NCI-H524 treated with DMSO at 0.1 percent for 48 hours (cell line): ENCODE measurements at places on chromosomes 11 and 22.

DNA sequence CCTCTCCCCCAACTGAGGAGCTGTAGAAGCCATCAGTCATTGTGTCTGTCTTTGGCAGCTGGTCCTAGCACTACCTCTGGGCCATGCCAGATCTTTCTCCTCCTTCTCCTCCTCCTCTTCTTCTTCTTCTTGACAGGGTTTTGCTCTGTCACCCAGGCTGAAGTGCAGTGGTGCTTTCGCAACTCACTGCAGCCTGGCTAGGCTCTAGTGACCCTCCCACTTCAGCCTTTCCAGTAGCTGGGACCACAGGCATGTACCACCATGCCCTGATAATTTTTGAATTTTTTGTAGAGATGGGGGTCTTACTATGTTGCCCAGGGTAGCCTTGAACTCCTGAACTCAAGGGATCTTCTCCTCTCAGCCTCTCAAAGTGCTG is 50.1 kb upstream of the SHANK2 start:
- DNase-seq = no peak

DNA sequence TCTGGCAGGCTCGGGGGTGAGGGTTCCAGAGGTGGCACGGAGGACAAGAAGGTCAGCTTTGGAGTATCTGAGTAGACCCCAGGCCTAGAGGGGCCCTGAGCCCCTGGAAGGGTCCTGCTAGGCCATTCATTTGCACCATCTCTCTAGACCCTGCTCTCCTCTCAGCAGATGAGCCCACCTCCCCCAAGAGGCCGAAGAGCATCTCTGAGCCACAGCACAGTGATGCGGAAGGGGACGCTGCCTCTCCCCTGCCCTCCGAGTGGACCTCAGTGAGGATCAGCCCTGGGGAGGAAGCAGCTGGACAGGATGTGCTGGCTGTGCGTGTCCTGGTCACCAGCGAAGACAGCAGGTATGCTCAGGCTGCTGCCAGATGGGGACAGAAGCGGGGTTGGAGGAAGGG is 101.6 kb upstream of the PARVA start:
- no peak for DNase-seq

DNA sequence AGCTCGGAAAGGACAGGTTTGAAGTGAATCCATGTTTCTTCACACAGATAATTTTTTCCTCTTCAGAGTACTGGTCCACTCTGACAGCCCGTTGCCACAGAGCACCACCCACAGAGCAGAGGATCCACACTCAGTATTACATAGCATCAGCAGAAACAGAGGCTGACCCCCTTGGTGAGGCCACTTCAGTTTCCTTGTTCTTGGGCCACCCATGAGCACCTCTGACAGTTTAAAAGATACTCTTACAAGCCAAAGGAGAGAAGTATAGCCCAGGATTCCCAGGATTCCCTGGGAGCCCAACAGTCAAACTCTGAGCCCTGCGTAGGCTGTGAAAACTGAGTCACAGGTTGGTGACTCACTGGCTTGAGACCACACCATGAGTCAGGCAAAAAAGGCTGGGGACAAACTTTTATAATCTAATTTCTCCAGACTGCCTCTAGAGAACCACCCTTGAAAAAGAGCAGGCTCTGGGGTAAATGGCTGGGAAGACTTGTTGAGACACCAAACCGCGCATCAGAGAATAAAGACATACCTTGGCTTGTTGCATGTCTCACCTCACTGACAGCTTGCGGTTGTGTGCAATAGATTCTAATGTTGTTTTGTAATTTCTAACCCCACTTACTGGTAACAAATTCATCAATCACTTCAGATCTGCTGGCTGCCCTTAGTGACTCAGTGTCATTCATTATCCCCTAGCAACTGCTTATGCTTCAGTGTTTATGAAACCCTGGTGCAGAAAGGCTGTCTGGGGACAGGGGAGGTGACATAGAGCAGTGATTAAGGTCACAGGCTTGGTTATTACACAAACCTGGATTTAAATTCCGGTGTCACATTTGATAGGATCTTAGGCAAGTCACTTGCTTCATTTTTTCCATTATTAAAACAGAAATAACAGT is 56.9 kb upstream of the PRSS23 start:
- DNase-seq = no peak

DNA sequence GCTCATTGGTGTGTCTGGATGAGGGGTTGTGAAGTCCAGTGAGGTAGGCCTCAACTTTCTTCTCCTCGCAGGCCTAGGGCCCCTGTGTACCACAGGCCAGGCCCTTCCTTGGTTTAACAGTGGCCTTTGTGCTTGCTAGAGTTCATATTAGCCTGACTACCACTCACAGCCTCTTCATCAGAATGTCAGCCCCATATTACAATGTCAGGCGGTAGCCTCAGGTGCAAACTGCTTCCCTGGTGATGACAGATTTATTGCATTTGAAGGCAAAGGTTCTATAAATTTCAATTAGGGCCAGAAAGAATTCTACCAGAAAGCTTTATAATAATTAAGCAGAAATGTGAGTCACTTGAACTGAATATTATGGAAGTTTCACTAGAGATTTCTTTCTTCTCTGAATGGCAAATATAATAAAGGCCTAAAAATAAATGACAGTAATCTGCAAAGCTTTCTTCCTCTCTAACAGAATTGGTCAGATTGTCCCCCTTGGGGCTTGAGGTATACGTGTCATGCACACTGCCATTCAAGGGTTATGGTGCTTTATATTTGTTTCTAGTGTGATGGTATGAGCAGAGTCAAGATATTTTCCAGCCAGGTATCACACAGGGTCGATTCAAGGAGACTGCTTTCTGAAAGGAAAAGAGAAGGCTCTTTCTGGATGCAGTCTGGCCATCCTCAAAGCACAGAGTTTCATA is 210.3 kb downstream of the CWF19L2 start:
- no peak for DNase-seq

DNA sequence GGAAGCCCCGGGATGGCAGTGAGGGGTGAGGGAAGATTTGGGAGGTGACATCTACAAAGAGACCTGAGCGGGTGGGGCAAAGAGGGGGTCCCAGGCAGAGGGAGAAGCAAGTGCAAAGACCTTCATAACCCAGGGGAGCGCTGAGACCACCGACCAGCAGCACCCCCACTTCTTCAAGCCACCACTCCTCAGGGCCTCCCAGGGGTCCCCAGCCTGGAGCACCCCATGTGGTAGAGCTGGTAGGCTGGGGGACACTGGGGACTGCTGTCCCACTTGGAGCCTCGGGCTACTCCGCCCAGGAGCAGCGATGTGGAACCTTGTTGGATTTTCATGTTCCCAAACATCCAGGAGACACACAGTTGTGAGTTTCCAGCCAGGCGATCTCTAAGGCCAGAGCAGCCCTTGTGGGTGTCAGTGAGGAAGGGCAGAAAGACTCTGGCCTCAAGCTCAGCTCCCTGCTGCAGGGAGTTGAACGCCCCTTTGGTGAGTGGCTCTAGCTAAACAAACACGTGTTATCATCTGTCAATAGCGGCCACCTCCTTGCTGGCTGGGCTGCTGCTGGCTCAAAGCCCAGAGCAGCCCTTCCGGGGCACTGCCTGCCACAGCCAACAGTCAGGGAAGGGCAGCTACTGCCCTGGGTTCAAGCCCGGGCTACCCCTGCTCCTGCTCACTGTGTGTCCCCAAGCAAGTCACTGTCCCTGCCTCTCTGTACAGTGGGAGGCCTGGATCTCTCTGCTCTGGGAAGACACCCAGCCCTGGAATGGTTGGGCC is 25.7 kb upstream of the CHKA start:
- no peak for DNase-seq

DNA sequence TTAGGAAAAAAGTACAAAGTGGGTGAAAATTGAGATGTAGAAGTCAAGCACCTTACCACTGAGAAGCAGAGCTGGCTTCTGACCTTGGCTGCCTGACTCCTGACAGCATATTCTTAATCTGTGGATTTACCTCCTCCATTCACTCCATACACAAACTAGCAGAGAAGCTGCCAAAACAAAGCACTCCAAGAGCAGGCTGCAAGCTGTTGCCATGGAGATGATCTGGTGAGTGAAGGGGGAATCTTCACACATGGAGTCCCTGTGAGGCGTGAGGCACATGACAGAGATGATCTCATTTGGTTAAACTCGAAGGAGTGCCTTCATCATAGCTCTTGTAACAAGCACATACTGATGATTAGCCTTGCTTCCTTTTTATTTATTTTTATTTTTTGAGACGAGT is 16.1 kb downstream of the COMMD9 start:
- DNase-seq = peak; percentile 72

GRCh38 chr11:65124480-65125196 is 2.5 kb downstream of the MRPL49 start:
- no peak for DNase-seq

GRCh38 chr11:61120706-61121191 is 18.5 kb downstream of the CD5 start:
- DNase-seq = no peak

DNA sequence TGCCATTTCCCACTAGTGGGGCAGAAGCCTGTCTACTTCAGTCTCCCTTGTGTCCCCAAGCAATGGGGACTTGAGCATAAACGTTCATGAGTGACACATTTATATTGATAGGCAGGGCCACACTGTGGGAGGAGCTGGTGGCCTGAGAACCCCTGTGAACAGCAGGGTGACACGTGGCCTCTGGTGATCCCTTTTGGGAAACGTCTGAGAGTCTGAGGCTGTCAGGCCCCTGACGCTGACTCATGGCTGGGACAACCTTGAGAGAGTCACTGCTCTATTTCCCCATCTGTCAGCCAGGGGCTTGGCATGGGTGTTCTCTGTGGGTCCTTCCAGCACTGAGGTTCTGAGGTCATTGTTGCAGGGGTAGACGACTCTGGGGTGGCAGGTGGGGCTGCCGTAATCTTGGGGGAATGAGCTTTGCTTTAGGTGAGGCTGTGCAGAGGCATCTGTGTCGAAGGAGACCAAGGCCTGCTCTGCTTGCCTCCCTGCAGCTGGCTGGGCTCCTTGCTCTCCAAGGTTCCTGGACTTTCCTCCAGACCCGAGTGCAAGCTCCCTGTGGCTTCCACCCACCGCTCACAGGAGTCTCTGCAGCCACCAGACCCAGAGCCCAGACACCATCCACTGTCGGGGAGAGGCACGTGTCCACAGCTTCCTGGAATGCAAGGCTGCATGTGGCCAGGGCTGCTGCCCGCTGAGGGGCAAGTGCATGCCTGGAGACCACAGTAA is 54.7 kb downstream of the SMIM38 start:
- DNase-seq = no peak

GRCh38 chr11:832529-833113 is at the start of gene CD151:
TSS of gene CD151 (plus strand) at chr11:832952. CDS start at chr11:836070, 3,118 bp downstream.
- DNase-seq = no peak

DNA sequence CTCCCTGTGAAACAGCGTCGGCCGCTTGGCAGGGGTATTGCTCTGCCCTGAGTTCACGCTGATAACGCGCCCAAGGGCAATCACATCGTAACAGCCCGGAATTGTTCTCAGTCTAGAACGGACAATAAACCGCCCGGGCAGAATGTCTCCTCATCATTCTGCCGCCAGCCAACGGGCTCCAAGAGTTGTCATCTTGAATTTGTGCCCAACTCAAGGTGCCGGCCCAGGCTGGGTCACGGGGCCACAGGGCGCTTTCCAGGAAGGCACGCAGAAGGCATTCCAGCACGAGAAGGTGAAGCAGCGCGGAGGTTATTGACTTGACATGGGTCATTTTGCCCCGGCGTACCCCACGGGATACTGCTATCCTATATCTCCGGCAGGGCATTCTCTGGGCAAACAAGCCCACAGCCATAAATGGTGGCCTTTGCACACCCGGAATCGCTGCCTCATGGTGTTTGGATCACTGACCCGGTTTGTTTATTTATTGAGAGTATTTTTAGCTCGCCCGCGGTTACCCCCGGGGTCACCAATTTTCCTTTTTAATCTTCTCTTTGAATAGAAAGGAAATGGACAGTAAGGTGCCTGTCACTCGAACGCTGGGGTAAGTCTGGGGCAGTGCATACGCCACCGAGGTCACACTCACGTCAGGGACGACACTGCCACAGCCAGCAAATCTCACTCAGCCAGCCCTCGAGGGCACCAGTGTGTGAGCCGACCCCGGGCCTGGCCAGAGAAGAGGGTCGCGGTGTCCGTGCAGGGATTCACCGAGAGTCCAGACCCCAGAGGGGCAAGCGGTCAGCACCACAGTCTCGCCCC is 72.4 kb upstream of the FGF3 start:
- no peak for DNase-seq

DNA sequence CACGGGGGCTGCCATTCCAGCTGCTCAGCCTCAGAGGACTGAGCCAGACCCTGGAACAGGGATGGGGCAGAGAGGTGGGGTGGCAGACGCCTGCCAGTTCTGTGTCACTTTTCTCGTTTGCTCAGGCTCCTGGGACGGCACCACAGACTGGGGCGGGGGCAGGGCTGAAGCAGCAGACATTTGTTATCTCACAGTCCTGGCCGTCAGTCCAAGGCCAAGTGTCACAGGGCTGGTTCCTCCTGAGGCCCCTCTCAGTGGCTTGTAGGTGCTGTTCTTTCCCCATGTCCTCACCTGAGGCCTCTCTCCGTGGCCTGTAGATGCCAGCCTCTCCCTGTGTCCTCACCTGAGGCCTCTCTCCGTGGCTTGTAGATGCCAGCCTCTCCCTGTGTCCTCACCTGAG is 24.7 kb downstream of the TPCN2 start:
- DNase-seq = no peak

DNA sequence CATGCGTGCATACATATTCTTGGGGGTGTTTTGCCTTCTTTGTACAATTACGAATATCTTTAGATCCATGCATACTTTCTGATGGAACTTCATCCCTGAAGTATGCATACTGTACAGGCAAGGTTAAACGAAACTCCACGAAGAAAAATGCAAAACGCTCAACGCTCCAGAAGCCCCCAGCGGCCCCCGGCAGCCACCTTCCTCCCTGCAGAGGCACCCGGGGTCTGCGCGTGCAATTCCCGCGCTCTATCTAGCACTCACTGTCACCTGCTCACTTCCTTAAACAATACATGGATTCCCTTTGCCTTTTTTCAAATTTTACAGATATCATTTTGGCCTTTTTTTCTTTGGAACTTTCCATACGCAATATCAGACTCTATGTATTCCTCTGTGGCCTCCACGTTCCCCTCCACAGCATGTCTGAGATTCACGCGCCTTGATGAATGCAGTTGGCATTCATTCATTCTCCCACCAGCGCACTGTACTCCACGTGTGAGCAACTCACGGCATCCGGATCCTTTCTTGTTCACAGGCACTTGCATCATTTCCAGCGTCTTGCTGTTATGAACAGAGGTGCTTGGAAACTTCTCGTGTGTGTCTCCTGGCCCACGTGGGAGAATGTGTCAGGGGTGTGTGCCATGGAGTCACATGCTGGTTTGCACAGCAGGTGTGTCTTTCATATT is 214.3 kb downstream of the CTTN start:
- DNase-seq = no peak
